ENCODE measurements at places on chromosomes 5 and 9.

DNA sequence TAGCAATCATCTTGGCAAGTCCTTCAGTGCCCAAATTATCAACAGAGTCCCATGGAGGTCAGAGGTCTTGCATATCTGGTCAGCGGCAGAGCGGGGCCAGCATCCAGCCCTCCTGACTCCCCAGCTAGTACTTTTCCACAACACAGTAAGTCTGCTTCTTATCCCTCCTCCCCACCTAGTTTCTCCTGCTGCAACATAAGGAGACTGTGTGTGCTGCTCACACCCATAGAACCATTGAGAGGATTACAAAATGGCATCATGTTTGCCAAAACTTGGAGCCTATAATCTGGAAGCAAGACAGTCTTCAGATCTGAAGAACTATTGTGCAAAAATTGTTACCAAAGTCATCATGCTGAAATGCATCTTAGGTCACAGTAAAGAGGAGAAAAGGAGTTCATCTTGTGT, 125.8 kb upstream of the ZNF366 start:
- DNase-seq: no peak

GRCh38 chr5:22683050-22683449, 170.1 kb downstream of the CDH12 start:
- DNase-seq: no peak

DNA sequence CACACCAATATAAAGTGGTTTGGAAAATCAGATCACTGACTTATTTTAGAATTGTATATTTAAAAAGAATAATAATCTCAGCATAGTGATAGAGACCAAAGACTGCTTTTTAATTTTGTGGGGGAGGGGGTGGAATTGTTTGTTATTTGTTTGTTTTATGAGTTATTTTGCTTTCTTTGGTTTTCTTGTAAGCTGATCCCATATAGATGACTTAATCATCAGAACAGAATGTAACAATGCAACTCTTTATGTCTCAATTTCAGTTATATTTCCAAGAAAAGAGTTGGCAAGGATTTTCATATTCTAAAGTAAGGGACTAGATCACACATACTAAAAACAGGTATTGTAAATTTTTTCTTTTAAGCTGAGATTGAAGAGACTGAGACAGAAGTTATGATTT, 984.9 kb downstream of the TLE4 start:
- DNase-seq: no peak

DNA sequence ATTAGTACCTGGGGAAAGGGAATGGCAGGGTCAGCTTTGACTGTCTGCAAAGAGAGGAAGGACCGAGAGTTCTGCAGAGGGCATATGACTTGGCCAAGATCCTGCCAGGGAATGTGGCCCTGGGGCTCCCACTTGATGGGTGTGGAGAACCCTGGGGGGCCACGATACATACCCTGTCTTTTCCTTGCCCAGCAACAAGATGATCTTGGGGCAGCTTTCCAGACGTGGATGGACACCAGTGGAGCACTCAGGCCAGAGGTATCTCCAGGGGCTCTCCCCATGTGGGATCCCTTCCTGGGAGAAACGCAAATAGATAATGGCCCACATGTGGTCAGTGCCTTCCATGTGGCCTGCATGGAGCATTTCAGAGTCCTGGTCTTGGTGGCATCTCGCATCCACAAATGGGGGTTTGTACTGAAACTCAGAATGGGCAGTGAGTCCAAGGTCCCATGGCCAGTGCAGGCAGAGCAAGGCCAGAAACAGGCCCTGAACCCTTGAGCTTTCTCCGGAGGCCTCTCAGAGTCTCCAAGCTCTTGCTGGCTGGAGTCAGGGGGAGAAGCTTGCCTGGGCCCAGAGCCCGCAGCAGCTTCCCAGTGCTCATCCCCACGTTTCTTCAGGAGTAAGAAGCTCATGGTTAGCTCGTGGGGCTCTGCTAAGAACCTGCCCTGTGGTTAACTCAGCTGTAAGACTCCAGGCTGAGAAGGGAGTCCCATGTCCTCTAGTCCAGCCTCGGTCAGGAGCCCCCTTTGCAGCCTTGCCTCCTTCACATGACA, 18.3 kb upstream of the ORM1 start:
- no peak for DNase-seq

DNA sequence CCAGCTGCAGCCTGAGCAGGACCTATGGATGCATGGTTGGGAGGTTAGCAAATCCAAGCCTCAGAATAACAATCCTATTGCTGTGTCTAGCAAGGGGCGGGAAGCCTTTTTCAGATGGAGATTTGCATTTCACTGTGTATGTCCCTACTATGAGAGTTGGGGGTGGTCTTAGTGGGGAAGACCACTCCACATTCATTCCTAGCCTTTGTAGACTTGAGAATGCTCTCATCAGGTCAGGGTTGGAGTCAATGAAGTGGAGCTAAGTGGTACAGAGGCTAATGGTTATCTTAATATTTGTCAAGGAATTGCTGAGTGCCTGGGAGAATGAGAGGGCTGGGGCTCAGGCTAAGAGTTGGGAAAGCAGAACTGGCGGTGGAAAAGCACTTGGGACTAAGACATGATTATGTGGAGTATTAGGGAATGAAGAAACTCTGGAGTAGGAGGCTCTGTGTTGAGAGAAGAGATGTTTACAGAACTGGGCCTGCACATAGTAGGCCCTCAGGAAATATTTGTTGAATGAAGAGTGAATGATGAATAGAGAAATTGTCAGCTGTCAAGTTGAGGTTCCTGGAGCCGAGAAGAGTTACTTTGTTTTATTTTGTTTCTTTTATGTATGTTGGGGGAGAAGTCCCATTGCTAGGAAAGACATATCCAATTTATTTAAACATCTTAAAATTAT, 175.5 kb upstream of the SPRY4 start:
- DNase-seq: no peak

DNA sequence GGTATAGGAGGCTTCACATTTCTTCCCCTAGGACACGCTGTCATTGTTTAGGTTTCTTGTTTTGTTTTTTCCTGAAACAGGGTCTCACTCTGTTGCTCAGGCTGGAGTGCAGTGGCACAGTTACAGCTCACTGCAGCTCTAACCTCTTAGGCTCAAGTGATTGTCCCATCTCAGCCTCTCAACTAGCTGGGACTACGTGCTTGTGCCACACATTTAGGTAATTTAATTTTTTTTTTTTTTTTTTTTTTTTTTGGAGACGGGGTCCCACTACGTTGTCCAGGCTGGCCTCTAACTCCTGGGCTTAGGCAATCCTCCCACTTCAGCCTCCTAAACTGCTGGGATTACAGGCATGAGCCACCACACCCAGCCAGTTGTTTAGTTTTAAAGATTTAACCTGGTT, 66.2 kb downstream of the EXOSC2 start:
- DNase-seq: no peak

GRCh38 chr5:172664681-172665541, 23.8 kb downstream of the NEURL1B start:
- DNase-seq: no peak

DNA sequence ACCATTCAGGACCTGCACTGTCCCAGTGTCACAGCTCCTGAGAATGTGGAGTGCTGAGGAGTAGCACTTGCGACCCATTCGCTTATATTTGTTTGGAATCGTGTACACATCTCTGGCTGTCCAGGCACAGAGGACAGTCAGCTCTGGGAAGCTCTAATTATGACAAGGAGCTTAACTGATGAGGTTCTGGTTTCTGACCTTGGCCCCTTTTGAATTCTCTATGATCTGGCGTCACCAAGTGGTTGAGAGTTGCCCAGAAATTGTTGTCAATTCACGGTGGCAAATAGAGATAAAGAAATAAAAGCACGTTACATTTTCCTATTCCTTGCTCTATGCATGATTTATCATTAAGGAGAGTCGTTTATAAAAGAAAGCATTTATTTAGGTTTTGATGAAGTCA, 34.9 kb upstream of the LECT2 start:
- no peak for DNase-seq

DNA sequence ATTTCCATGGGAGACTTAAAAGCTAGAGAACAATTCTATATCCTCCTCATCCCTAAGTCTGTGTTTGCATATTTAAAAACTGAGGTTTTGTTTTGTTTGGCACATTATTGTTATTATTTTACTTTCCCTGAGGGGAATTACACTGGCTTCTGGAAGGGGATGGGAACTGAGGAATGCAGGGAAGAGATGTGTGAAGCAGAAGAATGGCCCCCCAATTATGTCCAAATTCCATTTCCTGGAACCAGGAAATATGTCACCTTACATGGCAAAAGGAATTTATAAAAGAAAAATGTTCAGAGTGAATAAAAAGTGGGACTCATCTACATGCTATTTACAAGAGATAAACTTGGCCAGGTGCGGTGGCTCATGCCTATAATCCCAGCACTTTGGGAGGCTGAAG, 129.8 kb downstream of the MARCHF11 start:
- no peak for DNase-seq

DNA sequence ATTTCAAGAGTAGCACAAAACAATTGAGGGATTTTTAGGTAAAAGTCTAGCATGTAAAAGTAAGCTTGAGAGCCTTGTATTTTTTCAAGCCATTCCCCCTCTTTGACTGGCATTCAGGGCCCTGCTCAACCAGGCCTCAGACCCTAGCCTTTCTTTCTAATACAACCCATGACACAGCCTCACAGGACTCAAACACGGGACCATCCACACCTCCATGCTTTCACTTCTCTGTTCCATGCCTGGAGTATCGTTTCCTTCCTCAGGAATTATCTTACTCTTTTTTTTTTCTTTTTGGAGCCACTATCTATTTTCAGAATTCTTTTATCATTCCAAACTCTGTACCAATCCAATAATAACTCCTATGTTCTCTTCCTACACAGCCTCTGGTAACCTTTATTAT, 560.2 kb upstream of the CLINT1 start:
- DNase-seq: no peak

- no peak for DNase-seq
Measured at GRCh38 chr9:69071059-69071458, 35.5 kb downstream of the FXN start.

GRCh38 chr9:38048316-38048969, 20.6 kb downstream of the SHB start:
- DNase-seq: no peak

DNA sequence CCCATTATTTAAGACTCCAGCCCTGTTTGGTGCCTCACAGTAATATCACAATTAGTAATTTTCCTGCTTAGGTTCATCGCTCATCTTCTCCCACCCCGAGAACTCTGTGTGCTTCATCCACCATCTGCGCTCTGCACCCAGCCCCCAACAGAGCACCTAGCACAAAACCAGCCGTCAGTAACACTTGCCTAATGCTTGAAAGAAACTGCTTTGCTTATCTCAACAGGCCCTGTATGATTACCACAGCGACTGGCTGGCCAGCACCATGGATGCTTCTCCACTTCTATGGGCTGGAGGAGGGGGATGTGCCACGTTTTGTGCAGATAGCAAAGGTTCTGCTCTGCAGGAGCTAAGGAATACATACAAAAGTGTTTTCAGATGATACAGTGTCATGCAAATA, 166.8 kb downstream of the SPOCK1 start:
- no peak for DNase-seq

DNA sequence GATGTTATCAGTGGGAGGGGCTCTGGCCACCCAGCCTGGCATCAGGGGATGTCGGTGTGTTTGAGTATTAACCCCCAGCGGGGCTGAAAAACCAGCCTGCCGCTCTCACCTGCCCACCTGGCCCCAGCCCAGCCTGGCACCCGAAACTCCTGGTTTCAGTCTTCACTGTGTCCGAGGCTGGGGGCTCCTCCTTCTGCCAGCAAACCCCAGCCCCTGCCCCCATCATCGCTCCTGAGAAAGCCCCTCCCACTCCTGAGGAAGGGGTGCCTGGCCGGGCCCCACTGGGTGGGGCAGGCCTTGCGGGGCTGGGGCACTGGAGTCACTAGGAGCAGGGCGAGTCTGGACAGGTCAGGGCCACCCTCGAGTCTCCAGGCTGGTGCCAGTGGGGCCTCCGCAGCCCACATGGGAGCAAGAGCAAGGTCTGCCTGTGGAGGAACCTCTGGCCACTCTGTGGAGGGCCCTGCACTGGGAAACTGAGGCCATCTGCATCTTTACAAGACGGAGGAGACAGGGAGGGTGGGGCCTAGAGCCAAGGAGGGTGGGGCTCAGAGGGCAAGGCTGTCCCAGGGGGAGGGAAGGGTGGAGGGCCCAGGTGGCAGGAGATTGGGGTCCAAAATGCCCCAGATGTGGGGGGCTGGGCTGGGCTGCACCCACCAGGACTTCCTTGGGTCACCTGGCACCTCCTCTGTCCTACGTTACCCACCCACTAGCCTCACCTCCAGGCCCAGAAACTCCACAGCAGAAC, 51.5 kb upstream of the NOTCH1 start:
- no peak for DNase-seq

GRCh38 chr5:135203593-135204036, 169.6 kb upstream of the PITX1 start:
- no peak for DNase-seq

DNA sequence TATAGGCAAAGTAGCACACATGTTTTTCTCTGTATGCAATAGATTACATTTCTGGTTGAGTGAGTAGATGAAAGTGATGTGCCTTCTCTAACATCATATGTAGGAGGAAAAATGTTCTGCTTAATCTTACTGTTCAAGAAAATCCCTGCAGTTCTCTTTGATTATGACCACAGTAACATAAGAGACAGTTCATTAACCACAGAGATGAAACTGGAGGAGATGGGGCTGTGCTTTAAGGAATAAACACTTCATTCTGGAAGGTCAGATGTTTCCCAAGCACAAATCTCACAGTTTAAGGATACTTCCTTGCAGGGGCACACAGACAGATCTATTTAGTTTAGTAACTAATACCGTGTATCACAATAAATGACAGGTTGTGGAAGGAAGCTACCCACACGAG, 150.2 kb downstream of the SEMA5A start:
- no peak for DNase-seq

DNA sequence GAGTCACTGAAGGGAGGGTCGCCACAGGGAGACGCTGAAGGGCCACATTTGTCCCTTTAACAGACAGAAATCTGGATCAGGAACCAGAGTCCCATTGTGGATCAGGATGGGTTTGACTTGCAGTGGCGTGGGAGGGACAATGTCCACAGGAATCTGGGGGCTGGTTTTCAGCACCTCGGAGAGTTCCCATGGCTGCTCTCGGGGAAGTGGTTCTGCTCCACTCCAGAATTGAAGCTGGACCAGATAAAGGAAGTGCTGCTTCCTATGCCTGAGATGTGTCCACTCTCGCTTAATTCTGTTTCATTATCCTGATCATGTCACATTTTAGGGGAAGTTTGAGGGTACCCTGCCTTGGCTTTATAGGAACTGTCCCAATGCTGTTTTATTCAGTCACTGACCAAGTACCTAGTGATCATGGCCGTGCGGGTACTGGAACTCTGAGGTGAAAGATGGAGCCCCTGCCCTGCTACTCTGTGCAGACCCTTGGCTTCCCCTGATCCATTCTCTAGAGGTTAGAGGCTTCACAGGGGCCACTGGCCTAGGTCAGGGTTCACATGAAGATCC, 28.7 kb downstream of the ENHO start:
- DNase-seq: peak; percentile 49

DNA sequence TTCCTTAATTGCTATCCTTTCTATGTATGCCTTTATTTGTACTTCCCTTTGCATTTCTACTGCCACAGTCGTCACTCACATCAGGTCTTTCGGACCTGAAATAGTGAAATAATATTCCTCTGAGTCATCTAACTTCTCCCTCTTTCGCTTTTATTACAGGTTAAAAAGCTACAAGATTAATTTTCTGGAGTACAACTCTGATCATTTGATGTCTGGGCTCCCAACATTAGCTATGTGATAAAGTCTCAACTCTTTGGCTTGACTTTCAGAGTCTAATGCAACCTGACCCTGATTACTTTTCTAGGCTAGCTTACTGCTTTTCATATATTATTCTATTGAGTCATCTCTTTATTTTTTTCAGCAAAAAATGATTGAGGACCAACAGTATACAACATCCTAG, 638.8 kb upstream of the WWC1 start:
- DNase-seq: no peak

Measured in HuH-7 (cell line).